Stimulated activated CD4-positive, alpha-beta T cell treated with anti-CD3 and anti-CD28 coated beads, Interleukin-1b, Interleukin-23, amount 100 ng/mL, for 1 hour (primary cell): ENCODE measurements at places on chromosomes 13 and 19.
A peak's percentile ranks its signal among the peaks of the same experiment; 100 is the strongest.

DNA sequence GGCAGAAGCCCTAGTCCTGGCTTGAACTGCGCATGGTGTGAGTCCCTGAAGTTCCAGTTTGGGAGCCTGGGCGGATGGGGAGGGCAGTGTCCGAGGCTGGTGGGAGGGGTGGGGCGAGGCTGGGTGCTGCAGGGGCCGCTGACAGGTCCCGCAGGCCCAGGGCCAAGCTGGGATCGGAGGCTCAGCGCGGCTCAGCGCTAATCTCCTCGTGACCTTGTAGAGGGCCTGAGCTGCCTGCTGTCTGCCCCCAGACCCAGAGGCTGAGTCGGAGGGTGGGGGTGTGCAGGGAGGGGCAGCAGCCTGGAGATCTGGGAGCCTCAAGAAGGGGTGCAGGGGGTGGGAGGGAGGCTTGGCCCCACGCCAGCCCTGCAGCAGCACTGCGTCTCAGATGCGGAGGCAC lies 3.0 kb downstream of the ATP1A3 start:
- no peak for DNase-seq

GRCh38 chr19:48874303-48875135 lies 2.3 kb downstream of the PPP1R15A start:
- no peak for DNase-seq

DNA sequence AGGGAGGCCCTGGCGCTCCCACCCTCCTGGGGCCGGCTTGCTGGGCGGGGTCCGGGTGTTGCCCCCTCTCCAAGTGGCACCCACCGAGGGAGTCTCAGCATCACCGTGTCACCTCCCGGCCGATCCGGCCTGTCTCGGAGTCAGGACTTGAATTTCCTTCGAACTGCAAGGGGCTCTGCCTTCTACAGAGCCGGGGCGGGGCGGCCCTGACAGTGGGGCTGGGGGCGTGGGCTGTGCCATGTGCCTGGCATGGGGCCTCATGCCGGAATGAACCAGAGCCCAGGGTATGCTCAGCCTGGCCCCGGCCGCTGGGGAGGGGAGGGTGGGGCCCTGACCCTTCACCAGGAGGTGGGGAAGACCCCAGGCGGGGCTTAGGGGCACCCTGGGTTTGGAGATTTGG lies 47.0 kb upstream of the TCF3 start:
- DNase-seq = no peak

DNA sequence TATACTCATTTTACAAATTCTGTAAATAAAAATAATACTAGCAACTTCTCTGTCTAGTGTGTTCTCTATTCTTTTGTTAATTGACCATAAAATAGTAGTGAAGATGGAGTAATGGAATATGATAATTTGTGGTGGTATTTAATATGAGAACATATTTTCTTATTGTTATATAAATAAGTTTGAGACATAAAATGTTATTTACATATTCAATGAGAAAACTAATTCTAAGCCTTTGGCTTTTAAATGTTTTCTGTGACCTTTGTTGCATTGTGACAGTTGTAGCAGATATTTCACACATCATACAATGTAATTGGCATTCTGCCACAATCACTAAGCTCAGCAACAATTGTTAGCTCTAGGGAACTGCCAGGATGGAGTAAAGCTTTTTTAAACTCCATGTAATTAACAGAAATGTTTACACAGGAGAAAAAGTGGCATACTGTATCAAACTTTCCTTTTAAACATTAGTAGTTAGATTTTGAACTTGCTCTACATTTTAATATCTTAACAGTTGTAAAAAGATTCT lies 562.1 kb upstream of the PCDH9 start:
- DNase-seq = no peak

DNA sequence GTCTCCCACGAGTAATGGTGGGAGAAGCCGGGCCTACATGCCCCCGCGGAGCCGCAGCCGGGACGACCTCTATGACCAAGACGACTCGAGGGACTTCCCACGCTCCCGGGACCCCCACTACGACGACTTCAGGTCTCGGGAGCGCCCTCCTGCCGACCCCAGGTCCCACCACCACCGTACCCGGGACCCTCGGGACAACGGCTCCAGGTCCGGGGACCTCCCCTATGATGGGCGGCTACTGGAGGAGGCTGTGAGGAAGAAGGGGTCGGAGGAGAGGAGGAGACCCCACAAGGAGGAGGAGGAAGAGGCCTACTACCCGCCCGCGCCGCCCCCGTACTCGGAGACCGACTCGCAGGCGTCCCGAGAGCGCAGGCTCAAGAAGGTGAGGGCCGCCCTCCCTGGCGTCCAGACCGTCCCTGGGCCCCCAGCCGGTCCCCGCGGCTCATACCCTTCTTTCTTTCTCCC lies 1.4 kb upstream of the USF2 start:
- peak; percentile 28 for DNase-seq

DNA sequence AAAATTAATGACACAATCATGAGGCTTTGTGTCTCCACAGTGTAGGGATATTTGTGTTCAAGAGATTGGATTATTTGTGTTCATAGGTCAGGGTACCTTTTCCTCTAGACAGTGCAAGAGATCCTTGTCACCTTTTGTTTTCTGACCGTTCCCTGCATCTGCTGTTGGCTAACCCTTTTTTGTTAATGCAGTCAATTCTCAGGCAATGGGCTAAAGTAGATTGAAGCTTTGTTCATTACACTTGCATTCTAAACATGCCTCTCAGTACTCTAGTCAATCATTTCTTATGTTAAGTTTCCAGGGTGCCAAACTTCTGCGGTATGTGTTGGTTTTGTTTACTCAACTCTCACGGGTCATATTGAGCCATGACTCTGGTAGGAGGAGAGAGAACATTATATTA lies 1.8 kb upstream of the MED4 start:
- no peak for DNase-seq

GRCh38 chr13:36166046-36166445 lies 34.9 kb upstream of the DCLK1 start:
- DNase-seq = no peak

DNA sequence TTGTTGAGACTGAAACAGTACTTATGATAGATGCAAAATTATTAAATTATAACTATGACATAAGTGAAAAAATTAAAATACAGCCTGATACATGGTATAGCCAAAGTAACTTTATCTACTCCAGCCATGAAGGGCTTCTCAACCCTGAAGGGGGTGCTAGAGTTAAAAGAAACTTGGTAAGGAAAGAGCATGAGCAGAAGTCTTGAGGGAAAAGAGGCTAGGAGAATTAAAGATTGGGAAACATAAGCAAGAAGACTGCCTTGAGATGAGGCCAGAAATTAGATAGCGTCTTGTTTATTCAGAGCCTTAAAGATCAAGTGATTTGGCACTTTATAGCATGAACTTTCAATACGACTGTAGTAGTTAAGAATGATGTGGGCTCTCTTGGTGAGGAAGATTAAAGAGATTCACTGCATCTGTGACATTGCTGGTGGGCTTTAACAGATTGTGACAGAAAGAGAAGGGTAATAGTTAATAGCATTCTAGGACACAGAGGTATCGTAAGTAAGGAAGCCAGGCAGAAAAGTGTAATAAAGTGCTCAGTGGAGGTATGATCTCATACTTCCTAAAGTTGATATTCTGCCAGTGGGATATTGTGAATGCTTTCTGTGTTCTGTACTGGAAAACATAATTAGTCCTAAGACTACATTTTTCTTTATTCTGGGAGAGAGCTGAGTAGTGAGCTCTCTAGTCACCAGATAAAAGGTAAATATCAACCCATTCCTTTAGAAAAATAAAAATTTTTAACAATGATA lies 385.4 kb upstream of the PRR20A start:
- DNase-seq = no peak

- DNase-seq = no peak
Measured at GRCh38 chr13:92894447-92894846, 332.2 kb upstream of the GPC6 start.

- no peak for DNase-seq
Measured at GRCh38 chr19:38647966-38648768, 718 bp downstream of the ACTN4 start.

DNA sequence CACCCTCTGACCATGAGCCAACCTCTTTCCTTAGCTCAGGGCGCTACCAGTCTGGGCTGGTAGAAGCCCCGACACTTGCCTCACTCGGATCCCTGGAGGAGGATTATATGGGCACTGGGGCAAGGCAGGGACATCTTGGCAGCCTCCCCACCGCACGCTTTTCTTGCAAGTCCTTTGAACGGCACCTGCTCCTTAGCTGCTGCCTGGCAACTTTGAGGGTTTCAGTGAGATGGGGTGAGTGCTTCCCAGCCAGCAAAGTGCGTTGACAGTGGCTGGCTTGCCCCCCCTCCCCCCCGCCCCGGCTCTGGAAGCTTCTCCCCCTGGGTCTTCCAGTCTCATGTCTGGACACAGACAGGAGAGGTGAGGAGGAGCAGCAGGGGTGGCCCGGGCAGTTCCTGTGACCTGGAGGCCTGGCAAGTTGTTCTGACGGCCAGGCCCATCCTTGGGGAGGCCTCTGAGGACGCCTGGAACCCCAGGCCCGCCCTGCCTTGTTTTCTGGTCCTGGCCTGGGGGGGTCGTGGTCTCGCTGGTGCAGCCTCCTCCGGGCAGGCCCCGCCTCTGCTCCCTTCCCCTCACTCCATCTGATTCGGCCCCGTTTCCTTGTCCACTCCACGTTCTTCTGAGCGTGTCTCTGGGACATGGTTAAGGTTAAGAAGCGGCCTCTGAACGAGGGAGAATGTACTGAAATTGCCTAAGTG lies 75.2 kb downstream of the ATP11A start:
- no peak for DNase-seq

- no peak for DNase-seq
Measured at GRCh38 chr13:114328595-114328994, 14.3 kb downstream of the CHAMP1 start.

DNA sequence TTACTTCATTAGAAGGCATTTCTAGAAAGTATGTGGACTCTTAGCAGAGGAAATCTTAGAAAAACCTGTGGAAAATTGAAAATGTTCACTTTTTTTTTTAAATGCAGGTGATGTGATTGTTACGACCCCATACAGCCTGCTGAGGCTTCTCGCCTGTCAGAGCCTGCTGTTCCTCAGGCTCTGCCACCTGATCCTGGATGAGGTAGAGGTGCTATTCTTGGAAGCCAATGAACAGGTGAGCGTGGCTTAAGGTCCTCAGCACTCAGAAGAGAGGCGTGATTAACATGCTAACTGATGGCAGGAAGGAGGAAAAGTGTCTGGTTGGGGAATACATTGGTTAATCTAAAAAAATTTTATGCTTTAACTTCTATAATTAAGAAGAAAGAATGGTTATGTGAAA lies 71.4 kb downstream of the SLC7A9 start:
- no peak for DNase-seq

- no peak for DNase-seq
Measured at GRCh38 chr13:20408181-20408580, 117.5 kb downstream of the CRYL1 start.

DNA sequence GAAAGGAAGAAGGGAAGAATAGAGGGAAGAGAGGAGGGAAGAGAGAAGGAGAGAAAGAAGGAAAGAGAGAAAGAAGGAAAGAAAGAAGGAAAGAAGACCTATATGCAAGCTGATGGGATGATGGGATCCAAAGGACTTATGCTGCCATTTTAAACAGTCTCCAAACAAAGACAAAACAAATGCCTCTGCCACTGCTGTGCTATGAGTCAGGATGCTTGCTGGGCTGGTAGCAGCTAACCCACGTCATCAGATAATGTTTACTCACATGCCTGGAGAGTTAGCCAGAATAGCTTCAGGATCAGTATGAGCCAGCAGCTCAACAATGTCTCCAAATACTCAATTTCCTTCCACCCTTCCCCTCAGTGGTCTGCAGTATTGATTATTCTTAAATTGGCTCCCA lies 12.0 kb upstream of the ZNF274 start:
- DNase-seq = no peak

DNA sequence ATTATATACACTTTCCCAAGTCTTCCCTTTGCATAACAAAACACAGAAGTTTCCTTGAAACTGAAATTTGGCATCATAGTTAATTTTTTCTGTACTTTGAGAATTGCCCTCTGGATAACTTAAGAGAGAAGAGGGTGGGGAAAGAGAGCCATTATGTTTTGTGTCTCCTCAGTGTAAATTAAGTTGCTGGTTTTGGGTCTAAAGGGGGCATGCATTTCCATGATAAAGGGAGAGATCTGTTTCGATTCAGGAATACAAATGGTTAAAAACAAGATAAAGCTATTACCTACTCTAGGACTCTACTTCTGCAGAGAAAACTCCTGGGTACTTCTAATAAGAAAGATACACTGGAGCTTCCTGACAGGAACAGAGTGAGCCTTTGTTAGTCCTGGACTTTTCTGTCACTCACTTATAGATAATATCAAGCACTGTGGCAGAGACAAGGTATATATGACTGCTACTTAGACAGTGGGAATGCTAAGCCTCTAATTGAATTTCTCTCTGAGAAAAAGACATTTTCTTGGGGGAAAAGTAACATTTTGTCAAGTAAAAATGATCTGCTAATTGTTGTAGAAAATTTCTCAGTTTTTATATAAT lies 142.8 kb upstream of the PCDH9 start:
- no peak for DNase-seq

GRCh38 chr19:610071-610800 lies 20.6 kb downstream of the HCN2 start:
- DNase-seq = no peak

DNA sequence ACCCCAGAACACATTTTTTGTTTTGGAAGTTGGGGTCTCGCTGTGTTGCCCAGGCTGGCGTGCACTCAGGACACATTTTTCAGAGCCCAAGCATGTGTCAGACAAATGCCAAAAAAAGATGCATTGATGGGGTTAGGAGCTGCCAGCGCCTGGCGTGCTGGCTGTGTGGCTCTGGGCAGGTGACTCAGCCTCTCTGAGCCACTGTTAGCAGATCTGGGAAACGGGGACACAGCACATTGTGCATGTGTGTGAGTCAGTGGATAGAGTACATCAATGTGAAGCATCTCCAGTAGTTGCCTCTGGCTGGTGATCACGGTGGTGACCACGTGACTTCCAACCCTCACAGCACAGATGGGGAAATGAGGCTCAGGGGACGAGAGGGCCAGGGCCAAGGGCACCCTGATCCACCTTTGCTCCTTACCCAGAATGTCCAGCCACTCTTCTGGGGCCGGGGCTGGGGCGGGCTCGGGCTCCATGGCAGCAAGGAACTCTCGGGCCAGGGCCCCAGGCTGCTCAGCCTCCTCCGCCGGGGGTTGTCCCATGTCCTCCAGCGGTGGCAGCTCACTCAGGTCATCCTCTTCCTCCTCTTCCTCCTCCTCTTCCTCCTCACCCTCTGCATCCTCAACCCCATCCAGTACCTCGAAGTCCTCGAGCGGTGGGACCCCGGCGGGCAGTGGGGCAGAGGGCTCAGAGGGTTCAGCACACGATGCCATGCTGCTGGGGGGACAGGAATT lies 1.9 kb downstream of the FKBP8 start:
- no peak for DNase-seq

DNA sequence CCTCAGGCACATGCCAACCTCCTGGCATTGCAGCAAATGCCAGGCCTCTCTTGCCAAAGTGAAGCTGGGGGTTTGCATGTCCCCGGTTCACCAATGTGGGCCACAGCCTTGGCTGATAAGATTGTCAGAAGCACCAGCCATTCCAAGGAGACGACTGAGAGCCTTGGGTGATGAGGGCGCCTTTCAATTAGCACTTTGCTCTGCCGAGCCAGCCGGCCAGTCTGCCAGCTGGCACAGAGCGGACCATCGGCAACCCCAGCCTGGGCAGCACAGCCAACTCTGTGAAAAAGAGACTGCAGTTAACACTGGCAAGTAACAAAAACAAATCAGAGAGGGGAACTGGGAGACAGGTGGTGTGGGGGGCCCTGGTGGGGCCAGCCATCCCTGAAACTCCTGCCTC lies 67.3 kb downstream of the EFNB2 start:
- no peak for DNase-seq
